ENCODE measurements at places on chromosomes 11 and 22. TPM values are rescaled to one million over a fixed set of nuclear protein-coding genes. Genes with fewer than 3 reads are reported as not detected.
A peak's percentile ranks its signal among the peaks of the same experiment; 100 is the strongest.

GRCh38 chr11:13210424-13210823 is 67.2 kb upstream of the BMAL1 start:
- no peak overlapping the region for H3K4me3 ChIP-seq
- peaks cover 6% of the 10 kb centered on the region for H3K27me3 ChIP-seq
- peaks cover 25% of the 10 kb centered on the region for H3K4me1 ChIP-seq
- no peak for DNase-seq
- H3K36me3 ChIP-seq, result no peaks in the 10 kb centered on the region

DNA sequence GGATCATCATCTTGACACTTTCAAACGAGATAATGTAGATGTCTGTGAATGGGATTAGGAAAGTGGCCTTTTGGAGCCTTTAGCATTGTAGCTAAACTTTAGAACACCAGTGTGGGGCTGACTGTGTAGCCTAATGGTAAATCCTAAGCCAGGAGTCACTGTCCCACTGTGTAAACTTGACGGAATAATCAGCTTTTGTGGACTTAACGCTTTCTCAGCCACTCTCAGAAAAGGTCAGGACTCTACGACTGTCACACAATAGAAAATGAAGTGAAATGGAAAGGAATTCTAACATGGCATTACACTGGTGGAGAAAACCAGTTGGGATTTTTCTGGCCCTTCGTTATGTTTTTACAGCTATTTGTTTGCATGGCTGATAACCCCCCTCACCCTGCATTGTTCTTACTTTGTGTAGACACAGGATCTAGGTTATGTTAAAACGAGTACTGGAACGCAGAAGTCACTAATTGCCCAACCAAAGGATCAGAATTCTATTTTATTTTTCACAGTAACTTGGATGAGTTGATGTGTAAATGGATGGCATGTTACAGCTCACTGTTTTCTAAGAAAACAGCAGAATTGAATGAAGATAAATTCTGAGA is 22.0 kb upstream of the GRAMD1B start:
- no peak for DNase-seq
- no peak overlapping the region for H3K27ac ChIP-seq
- H3K4me3 ChIP-seq, result no peak overlapping the region
- no peaks in the 10 kb centered on the region for H3K36me3 ChIP-seq
- peaks cover 36% of the 10 kb centered on the region for H3K4me1 ChIP-seq

DNA sequence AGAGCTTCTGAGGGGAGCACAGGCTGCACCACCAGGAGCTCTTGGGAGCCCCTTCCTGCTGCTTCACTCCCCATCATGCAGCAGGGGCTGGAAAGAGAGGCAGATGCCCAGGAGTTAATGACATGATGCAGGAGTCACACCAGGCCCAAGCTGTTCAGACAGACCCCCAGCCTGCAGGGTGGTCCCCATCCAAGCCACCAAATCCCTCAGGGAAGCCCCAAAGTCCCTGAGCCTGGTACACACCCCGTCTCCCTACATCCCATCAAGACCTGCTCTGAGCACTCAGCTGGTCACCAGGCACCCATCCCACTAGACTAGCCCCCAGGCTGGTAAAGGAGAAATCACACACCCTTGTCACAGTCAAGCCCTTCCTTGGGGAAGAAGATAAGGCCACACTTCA is 11.3 kb downstream of the CYB561A3 start:
- H3K4me3 ChIP-seq, result no peak overlapping the region
- H3K27me3 ChIP-seq, result no peaks in the 10 kb centered on the region
- H3K36me3 ChIP-seq, result peaks cover 13% of the 10 kb centered on the region
- no peak overlapping the region for H3K27ac ChIP-seq

GRCh38 chr11:107834995-107835394 is 23.6 kb downstream of the SLC35F2 start:
- no peak overlapping the region for H3K4me3 ChIP-seq
- H3K4me1 ChIP-seq, result peaks cover 6% of the 10 kb centered on the region
- no peak for DNase-seq
- H3K27me3 ChIP-seq, result no peaks in the 10 kb centered on the region
- peaks cover 2% of the 10 kb centered on the region for H3K36me3 ChIP-seq

DNA sequence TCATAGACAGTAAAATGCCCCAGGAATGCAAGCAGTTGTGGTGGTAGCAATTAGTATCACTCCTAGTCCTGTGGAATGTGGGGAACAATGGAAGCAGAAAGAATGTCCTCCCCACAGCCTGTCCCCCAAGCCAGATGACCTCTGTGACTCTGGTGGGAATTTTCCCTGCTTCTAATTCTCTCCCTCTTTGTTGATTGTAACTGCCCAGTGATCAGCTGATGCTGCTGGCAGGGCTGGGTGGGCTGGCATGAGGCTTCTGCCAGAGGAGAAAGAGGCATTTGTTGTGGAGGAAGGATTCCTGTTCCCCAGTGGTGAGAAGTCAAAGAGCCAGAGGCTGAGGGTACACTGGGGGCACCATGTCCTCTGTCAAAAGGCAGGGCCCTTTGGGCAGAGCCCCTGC is 116.7 kb upstream of the NCAM1 start:
- H3K27me3 ChIP-seq, result peaks cover 18% of the 10 kb centered on the region
- no peak overlapping the region for H3K4me3 ChIP-seq
- DNase-seq, result no peak
- no peaks in the 10 kb centered on the region for H3K36me3 ChIP-seq
- H3K27ac ChIP-seq, result no peak overlapping the region

DNA sequence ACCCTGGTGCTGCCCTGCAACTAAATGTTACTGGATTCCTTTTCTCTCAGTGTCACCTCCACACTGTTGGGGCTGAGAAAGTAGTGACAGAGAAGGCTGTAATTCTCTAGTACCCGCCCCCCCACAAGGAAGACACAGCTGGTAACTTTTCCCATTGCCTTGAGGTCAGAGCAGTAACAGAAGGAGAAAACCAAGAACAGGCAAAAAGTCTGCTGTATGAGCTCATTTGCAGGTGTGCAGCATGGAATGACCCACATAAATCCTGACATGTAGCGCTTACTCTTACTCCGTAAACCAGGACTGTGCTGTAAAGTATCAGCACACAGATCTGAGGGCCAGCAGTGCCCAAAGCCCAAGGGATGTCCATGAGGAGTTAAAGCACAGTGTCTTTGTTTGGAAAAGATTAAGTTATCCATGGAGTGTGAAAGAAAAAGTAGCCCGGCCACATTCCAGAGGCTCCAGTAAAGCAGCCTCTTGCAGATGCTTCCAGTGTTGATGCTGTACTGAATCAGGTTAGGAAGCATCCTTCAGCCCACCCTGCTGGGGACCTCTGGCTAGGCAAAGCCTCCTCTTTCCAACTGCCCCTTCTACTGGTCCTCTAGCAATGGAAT is 120.7 kb downstream of the PLEKHA7 start:
- peaks cover 2% of the 10 kb centered on the region for H3K36me3 ChIP-seq
- peaks cover 5% of the 10 kb centered on the region for H3K4me1 ChIP-seq
- no peaks in the 10 kb centered on the region for H3K27me3 ChIP-seq
- H3K4me3 ChIP-seq, result no peak overlapping the region

GRCh38 chr11:32071811-32072210 is 19.1 kb upstream of the RCN1 start:
- H3K36me3 ChIP-seq, result no peaks in the 10 kb centered on the region
- H3K27ac ChIP-seq, result no peak overlapping the region
- no peaks in the 10 kb centered on the region for H3K4me1 ChIP-seq
- no peak for DNase-seq
- peaks cover 17% of the 10 kb centered on the region for H3K27me3 ChIP-seq

DNA sequence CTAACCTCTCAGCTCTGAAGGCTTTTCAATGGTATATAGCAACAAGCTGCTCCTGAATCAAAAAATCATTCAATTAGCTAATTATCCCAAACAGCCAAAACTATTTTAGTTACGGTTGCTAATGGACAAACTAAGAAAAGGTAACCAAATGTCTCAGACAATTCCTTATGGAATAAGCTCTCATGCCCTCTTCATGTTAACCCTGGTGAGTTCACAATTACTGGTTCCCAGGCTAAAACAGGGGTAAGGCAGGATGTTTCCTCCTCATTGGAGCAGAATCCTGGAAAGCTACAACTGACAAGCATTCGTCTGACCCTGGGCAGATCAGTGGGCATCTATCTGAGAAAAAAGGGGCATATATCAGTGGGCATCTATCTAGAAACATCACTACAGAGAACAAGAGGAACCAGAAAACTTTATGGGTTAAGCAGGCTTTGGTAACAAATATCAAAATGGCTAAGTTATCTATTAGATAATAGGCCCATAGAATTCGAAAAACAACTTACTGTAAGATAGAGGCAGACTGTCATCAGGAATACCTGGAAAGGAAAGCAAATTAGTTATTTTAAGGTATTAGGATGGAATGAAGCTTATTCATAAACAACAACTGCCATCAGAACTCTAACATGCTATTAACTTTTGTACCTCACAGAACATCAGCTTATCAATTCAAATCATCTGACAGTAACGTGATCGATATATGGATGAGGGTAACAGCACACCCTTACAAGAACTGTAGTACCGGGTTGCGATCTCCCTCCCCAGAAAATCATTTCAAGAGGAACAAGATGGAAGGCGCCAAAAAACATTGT is 14.8 kb upstream of the WDR74 start:
- H3K27me3 ChIP-seq, result no peaks in the 10 kb centered on the region
- peak overlapping the region; percentile 98 for H3K27ac ChIP-seq
- H3K4me1 ChIP-seq, result peaks cover 40% of the 10 kb centered on the region
- no peak for DNase-seq

DNA sequence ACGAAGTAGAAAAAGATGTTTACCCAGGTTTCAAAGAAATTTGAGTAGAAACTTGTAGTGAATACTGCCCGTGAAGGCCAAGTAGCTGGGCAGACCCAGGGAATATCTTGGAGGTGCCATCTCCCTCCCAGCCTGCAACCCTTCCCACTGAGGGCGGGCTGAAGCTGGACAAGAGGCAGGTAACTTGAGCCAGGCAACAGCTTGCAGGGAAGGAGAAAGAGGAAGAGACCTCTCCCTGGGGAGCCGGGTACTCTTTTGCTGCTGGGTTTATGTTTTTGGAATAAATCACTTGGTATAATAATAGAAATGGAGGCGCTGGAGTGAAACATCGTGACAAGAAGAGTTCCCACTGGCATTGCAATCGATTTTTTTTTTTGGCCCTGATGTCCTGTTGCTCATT is 49.4 kb upstream of the JAM3 start:
- H3K27me3 ChIP-seq, result peaks cover 21% of the 10 kb centered on the region
- H3K27ac ChIP-seq, result no peak overlapping the region
- H3K36me3 ChIP-seq, result no peaks in the 10 kb centered on the region
- DNase-seq, result no peak

- H3K27ac ChIP-seq, result no peak overlapping the region
- H3K4me1 ChIP-seq, result peaks cover 23% of the 10 kb centered on the region
- DNase-seq, result no peak
- no peak overlapping the region for H3K4me3 ChIP-seq
Measured at GRCh38 chr11:10441091-10441490, 14.0 kb upstream of the AMPD3 start.

- DNase-seq, result no peak
- peak overlapping the region; percentile 64 for H3K4me3 ChIP-seq
- H3K27ac ChIP-seq, result no peak overlapping the region
- no peaks in the 10 kb centered on the region for H3K36me3 ChIP-seq
- H3K27me3 ChIP-seq, result peaks cover 70% of the 10 kb centered on the region
Measured at GRCh38 chr11:130449310-130449990, 1.0 kb downstream of the ADAMTS15 start.

- peaks cover 53% of the 10 kb centered on the region for H3K4me1 ChIP-seq
- DNase-seq, result peak; percentile 57
- no peaks in the 10 kb centered on the region for H3K27me3 ChIP-seq
- H3K36me3 ChIP-seq, result no peaks in the 10 kb centered on the region
- H3K4me3 ChIP-seq, result peak overlapping the region; percentile 78
Measured at GRCh38 chr11:67416416-67417335, 1.2 kb downstream of the CARNS1 start.

- peaks cover 1% of the 10 kb centered on the region for H3K4me1 ChIP-seq
- no peak overlapping the region for H3K27ac ChIP-seq
- no peak overlapping the region for H3K4me3 ChIP-seq
- H3K36me3 ChIP-seq, result peaks cover 29% of the 10 kb centered on the region
- H3K27me3 ChIP-seq, result no peaks in the 10 kb centered on the region
Measured at GRCh38 chr22:24051568-24051967, 40.5 kb downstream of the CABIN1 start.

- H3K27ac ChIP-seq, result no peak overlapping the region
- H3K27me3 ChIP-seq, result peaks cover 4% of the 10 kb centered on the region
- H3K4me3 ChIP-seq, result no peak overlapping the region
Measured at GRCh38 chr11:113449743-113450142, 25.5 kb downstream of the DRD2 start.

DNA sequence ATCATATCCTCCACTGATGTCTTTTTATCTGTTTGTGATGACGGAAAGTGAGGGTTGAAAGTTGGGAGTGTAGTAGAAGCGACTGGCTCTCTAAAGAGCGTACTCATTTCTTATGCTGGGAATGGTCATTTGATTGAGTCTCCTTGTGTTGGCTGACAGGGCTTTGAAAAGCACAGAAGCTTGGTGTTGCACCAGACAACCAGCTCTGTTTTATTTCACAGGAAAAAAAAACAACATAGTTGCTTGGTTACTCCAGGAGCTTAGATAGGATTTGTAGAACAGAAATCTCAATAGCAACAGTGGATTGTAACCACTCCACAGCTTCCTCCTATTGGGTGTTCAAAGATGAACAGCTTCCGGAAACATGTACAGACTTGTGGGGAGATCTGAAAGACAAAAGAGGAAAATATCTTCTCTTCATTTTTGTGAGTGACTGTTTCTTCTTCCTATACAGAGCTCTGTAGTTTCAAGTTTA is 2.7 kb downstream of the RBM14 start:
- H3K27ac ChIP-seq, result peak overlapping the region; percentile 97
- DNase-seq, result no peak
- peaks cover 50% of the 10 kb centered on the region for H3K36me3 ChIP-seq
- H3K27me3 ChIP-seq, result no peaks in the 10 kb centered on the region
- H3K4me3 ChIP-seq, result peak overlapping the region; percentile 96

The PKNOX2 gene
- not detected for total RNA-seq

The APOL6 gene
- total RNA-seq, result 66.9 TPM

The IGLL1 gene
- not detected for total RNA-seq

The SLC7A4 gene
- total RNA-seq, result 0.79 TPM

The RIMBP3B gene
- total RNA-seq, result 1.1 TPM

The BARX2 gene
- not detected for total RNA-seq

Data from activated naive CD8-positive, alpha-beta T cell treated with anti-CD3 and anti-CD28 coated beads, Interleukin-2, amount 10 ng/mL, durations not matched to agents 7 days and 5 days (primary cell).